Stimulated activated CD4-positive, alpha-beta T cell treated with anti-CD3 and anti-CD28 coated beads, Interleukin-1b, Interleukin-23, amount 100 ng/mL, for 1 hour (primary cell): ENCODE measurements at places on chromosomes 1 and 21.

DNA sequence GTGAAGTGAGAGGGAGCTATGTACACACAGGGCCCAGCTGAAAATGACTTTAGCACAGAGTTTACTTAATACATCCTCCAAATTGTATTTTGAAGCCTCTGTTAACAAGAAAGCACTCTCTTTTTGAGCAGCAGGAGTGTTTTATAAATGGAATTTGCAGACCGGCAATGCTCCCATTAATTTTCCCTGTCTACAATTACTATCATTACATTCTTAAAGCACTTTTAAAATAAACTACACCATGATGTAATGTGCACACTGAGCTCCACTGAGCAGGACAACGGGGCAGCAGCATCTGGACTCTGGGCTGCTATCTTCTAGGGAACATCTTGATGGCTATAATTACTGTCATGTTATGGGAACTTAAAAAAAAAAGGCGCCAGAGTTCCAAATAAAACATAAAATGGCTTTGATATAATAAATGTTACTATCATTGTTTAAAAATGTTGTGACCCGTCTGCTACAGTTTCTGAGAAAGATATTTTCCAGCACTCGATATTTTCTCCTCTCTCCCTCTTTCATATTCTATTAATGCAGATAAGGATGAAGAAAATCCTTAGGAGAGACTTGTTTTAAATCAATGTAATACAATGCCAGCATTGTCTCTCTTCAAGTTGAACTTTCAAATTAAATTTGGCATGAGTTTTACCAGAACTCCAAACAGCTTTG lies 150.9 kb downstream of the HLX start:
- DNase-seq, result no peak

- no peak for DNase-seq
Measured at GRCh38 chr1:220703305-220703704, 13.1 kb downstream of the C1orf115 start.

GRCh38 chr21:16084776-16085364 lies 355.1 kb downstream of the USP25 start:
- DNase-seq, result no peak

GRCh38 chr21:45257673-45258341 lies 29.9 kb downstream of the POFUT2 start:
- no peak for DNase-seq

GRCh38 chr1:210730023-210730422 lies 401.3 kb downstream of the HHAT start:
- no peak for DNase-seq

DNA sequence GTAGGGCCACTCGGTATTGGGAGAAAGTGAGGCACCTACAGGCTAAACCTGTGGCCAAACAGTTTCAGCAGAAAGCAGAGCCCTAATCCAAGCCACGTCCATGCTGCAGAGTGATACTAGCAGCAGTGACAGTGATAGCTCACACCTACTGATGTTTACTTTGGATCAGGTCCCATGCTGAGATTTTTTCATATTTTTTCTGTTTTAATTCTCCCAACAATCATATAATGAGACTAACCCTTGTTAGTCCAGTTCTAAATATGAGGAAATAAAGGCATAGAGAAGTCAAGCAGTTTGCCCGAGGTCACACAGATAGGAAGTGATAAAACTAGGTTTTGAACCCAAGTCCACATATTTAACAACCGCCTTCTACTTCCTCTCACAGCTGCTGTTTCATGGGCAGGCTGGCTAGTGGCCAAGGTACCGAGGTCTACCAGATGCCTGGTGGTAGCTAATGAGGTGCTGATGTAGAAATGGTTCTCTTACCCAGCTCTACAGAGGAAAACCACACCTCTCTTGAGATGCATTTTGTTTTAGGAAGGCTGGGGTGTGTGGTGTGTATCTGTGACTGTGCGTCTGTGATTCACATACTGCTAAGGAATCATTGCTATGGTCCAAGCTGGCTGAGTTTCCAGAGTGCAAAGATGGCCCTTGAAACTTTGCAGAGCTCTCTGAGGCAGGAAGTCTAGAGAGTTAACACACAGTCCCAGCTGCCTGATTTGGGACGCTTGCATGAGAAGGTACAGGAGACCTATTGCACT lies 80.3 kb upstream of the ARTN start:
- DNase-seq, result no peak

DNA sequence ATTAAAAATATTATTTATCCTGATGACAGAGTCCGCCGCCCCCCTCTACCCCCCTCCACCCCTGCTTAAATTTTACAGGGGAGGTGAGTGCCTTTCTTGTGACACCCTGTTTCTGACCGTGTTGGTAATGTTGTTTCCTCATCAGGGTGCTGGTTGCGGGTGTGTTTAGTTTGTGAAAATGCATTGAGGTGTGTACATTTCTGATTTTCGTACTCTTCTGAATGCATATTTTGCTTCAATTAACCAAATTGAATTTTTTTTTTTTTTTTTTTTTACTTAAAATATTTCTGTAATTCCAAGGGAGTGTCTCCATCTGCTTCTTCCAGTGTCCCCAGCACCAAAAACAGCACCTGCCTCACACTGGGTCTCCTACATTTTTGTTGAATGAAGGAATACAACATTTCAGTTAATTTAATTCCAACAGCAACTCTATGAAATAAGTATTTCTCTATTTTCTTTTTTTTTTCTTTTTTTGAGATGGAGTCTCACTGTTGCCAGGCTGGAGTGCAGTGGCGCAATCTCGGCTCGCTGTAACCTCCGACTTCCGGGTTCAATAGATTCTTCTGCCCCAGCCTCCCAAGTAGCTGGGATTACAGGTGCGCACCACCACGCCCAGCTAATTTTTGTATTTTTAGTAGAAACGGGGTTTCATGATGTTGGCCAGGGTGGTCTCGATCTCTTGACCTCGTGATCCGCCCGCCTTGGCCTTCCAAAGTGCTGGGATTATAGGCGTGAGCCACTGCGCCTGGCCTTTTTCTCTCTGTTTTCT lies 5.6 kb upstream of the SLC2A1 start:
- DNase-seq, result no peak

- DNase-seq, result no peak
Measured at GRCh38 chr1:68269637-68270430, 37.5 kb upstream of the WLS start.

DNA sequence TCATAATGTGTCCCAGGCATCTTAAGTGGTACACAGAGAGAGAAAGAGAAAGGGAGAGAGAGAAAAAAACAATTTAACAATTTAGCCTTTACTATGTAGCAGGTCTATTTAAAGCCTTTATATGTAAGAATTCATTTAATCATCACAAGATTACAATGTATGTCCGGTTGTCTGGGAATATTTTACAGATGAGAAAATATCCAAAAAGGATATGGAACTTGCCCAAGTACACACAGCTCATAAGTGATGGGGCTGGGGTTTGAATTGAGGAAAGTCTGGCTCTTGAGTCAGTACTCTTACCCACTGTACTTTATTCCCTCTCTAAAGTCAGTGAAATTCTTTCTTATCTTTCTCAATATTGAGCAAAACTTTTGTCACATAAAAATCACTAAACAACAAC lies 104.6 kb downstream of the LYPLAL1 start:
- no peak for DNase-seq

GRCh38 chr1:36159614-36160387 lies 3.8 kb downstream of the MAP7D1 start:
- no peak for DNase-seq

DNA sequence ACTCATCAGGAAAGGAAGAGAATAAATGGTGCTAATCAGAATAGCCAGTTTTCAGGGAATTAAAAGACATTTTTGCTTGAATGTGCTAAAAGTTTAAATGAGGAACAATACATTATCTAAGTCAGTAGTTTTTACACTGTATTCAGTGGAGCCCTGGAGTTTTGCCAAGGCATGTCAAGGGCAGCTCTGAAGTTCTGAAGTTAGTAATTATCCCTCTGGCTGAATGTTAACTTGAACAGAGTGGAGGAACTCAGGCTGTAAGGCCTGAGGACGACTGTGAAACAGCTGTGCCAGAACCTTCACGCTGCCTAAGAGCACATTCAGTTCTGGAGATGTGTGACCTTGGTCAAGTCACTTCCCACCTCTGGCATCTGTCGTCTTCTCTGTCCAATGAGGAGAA lies 68.1 kb downstream of the EDEM3 start:
- no peak for DNase-seq

DNA sequence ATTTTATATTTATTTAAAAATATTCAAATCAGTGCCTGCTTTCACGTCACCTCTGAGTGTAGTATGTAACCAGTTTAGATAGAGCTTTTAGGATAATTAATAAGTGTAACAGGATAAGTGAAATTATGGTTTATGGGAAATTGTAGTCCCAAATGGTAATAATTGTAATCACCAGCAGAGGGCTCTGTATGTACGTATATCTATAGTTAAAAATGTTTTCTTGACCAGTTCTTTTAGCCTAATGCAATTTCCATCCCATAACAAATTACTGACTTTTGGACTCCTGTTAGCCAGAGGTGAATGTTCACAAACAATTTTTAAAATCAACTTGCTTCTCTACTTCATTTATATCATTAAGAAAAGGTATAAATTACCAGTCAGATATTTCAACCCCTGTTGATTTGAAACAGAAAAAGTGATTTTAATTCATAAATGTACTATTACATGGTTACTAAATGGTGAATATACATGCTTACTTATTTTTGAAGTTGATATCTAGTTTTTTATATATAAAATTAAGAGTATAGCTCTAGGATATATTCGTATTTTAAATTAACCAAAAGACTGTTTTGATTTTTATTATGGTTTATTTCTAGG lies 25.3 kb downstream of the SLC30A7 start:
- no peak for DNase-seq

GRCh38 chr1:203046984-203047630 lies 20.8 kb downstream of the PPFIA4 start:
- DNase-seq, result no peak

DNA sequence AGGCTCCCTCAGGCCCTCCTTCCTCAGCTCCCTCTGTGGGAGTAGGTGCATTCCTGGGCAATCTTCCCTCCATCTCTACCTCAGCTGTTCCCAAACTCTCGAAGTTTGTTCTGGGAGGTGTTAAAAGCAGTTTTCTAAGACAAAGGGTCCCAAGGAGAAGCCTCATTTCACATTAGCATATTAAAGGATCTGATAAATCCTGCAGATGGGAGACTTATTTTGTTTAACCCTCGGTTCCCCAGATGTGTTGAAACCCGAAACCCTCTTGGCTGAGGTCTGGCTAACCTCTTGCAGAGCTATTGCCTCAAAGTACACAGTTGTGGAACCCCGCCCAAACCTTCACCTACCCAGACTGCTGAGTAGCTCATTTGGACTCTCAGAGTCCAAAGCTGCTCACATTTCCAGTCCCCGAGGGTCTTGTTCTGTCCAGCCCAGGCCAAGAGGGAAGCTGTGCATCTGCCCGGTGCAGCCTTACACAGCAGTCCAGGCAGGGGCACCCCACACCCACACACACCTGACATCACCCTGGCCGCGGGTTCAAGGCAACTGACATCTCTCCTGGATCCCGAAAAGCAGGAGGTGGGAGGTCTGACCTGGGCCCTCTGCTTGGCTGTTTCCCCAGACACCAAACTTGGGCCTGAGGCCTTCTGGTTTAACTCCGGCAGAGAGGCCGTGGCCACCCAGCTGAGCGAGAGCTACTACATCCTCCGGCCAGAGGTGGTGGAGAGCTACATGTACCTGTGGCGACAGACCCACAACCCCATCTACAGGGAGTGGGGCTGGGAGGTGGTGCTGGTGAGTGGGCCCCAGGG lies 19.5 kb upstream of the SELENON start:
- DNase-seq, result no peak

- no peak for DNase-seq
Measured at GRCh38 chr21:36661511-36662309, 37.2 kb upstream of the SIM2 start.

DNA sequence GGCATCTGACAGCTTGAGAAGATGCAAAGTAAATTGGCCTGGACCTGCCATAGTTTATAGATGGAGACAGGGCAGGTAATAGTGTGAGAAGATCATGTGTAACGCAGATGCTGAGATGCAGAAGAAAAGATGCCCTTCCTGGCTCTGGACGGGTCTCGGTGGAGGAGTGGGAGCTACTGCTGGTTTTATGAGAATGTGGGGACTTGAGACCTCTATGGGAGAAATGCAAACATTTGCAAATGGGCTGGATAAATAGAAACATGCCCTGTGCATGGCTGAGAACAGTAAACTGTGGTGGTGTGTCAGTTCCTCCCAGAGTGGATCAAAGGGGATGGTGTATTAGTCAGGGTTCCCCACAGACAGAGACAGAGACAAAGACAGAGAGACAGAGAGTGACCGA lies 21.9 kb downstream of the UBASH3A start:
- DNase-seq, result no peak

DNA sequence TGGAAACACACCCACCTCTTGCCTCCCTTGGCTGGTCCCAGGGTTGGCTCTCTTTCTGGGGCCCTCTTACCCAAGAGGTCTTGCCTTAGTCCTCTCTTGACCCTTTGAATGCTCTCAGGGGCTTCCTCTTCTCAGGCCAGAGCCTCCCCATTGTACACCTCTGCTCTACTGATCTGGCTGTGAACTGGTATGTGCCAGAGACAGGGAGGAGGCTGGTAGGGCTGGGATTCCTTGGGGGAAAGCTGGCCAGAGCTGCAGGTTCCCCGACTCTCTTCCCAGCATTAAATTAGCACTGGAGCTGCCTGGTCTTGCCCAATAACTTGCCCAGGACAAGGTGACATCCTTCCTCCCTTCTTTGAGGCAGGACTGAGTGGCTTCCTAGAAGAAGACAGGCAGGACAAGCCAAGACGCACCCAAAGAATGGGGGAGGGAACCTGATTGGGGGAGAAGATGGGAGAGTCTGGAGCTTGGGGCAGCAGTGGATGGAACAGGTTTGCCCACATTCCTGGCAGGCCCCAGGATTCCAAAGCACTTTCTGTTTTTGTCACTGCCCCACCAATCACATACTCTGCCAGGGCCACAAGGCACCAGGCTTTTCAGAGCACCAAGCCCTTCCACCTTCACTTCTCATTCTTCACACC lies 37.2 kb upstream of the CITED4 start:
- no peak for DNase-seq

GRCh38 chr1:198935306-198935921 lies 296.6 kb downstream of the PTPRC start:
- DNase-seq, result peak; percentile 30

- no peak for DNase-seq
Measured at GRCh38 chr1:113684153-113684541, 75.1 kb downstream of the PHTF1 start.

- no peak for DNase-seq
Measured at GRCh38 chr1:232952514-232953499, 2.4 kb downstream of the NTPCR start.
